EL (cell line): ENCODE measurements at places on chromosomes 11 and 22.

GRCh38 chr11:118343981-118344515, at the start of gene CD3G:
TSS of gene CD3G (plus strand) at chr11:118344344. CDS start at chr11:118344424, 80 bp downstream.
- DNase-seq, result no peak

- DNase-seq, result no peak
These were observed 4.9 kb upstream of the P2RY6 start for GRCh38 chr11:73267122-73267846.

DNA sequence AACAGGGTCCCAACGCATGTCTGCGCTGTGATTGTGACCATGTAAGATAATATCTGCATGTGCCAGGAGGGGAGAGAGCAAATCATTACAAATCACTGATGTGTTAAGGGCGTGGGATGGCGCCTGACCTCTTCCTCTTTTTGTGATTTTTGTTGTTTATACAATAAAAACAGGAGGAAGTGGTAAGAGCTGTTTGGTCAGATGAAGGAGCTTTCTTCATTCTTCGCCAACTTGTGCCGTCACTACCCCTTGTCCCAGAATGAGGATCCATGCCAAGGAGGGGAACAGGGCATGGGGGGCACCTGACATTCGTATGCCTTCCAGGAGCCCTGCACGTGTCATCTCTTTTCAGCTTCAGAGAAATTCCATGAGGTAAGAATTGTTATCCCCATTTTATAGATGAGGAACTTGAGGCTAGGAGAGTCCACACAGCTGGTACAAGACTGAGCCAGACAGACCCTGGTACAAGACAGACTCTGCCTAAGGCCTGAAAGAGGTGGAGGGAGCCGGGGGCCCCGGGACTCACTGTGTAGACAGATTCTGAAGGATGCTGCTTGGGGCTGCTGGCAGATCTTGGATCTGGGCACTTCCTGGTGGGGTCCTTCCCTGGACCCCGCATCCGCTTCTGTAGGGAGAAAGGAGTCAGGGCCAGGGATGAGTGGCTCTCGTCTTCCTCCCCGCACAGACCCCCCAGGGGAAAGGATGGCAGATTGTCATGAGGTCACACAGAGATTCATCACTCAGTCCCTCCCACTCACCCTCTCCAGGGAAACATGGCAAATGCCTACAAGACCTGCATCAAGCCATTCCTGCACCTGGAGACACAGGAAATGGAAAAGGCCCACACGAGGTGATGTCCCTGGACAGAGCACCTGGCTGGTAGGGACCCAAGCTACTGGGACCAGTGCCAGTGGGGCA, 34.6 kb downstream of the NFAM1 start:
- no peak for DNase-seq

GRCh38 chr11:3162410-3163240, 2.5 kb downstream of the OSBPL5 start:
- DNase-seq, result no peak

DNA sequence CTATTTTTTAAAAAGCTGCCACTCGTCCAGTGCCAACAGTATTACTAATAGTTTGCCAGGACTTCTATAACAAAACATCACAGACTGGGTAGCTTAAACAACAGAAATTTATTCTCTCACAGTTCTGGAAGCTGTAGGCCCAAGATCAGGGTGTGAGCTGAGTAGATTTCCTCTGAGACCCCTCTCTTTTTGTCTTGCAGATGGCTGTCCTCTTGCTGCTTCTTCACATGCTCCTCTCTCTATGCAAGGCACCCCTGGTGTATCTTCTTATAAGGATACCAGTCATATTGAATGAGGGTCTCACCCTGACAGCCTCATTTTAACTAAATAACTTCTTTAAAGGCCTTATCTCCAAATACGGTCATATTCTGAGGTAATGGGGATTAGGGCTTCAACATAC, 390.9 kb downstream of the DLG2 start:
- DNase-seq, result no peak

DNA sequence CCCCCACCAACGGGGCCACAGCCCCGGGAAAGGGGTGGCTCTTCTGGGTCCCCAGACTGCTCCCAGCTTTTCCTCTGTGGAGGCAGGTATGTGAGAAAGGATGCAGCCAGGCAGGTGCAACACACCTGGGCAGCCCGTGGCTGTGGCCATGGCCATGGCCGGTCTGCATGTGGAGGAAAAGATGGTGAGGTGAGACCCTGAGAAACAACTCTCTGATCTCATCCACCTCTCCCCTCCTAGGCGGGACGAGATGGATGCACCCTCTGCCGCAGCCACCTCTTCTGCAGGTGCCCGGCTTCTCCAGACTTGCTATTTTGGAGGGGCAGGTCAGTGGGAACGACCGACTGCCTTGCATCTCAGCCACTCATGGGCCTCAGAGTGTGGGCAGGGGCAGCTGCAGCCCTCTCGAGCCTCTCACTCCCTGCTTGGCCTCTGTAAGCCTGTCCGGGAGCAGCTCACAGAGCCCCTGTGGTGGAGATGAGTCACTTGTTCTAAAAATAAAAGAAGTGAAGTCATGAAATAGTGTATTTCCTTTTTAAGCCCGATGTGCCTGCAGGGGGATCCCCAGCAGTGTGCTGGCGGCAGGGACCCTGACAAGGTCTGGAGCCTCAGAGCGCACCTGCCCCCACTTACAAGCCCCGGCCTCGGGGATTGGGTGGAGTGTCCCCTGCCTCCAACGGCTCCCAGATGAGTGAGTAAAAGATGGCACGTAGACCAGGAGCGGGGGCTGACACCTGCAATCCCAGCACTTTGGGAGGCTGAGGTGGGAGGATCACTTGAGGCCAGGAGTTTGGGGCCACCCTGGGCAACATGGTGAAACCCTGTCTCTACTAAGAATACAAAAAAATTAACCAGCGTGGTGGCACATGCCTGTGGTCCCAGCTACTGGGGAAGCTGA, 10.7 kb downstream of the SMIM38 start:
- DNase-seq, result peak; percentile 90

DNA sequence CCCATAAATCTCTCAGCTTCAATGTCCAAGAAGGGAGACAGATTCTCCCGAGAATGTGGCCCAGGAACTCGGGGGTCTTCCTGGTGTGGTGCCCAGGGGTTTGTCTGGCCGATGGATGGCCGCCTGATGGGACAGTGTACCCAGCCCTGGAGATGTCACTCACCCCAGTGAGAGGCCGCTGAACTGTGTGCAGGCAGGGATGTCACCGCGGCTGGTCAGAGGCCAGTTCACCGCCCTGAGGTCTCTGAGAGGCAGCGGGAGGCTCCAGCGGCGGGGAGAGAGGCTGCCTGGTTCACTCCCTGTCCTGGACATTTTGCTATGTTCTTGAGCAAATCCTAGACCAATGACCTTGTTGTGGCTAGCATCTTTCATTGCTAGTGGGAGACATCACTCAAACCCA, 1349.5 kb downstream of the BRD1 start:
- DNase-seq, result no peak

DNA sequence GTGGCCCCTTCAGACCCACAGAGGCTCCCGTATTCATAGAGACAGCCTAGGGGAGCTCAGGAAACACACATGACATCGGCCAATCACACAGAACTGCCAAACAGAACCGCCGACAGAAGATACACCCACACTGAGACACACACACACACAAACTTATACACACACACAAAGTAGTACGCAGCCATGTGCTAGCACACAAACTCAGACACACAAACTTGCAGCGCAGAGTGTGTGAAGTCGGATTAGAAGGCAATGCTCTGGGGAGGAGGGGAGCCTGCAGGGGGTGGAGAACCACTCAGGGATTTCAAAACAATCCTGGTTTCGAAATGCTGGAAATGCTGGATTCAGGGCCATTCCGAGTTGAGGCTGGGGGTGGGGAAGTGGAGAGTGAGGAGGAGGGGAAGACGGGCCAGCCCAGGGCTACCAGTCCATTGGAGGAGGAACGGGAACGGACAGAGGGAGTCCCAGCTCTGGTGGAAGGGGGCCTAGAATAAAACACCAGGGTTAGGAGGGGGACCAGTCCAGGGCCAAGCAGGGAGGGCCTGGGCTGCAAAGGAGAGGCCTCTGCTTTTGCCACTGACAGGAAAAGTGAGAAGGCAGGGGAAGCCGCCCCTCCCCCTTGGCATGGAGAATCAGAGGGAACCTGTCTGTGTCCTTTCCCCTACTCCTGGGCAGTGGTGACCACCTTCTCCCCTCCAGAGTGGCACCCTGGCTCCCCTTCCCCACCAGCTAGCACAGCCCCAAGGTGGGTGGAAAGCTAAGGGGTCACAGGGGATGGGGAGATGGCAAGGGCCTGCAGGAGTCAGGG, 4.4 kb downstream of the BCL9L start:
- peak; percentile 84 for DNase-seq
